Caki2 (cell line): ENCODE measurements at places on chromosomes 16 and 17. TPM values are rescaled to one million over a fixed set of nuclear protein-coding genes. Genes with fewer than 3 reads are reported as not detected.

RCVRN gene
- not detected in 2 replicates for total RNA-seq

HIGD1B gene
- total RNA-seq, result not detected in 2 replicates

ERN1 gene
- total RNA-seq, result 0.46 and 1.2 TPM in 2 replicates

GRCh38 chr16:46947900-46948547 is 25.4 kb downstream of the DNAJA2 start:
- DNase-seq, result peak; percentile 14

DNA sequence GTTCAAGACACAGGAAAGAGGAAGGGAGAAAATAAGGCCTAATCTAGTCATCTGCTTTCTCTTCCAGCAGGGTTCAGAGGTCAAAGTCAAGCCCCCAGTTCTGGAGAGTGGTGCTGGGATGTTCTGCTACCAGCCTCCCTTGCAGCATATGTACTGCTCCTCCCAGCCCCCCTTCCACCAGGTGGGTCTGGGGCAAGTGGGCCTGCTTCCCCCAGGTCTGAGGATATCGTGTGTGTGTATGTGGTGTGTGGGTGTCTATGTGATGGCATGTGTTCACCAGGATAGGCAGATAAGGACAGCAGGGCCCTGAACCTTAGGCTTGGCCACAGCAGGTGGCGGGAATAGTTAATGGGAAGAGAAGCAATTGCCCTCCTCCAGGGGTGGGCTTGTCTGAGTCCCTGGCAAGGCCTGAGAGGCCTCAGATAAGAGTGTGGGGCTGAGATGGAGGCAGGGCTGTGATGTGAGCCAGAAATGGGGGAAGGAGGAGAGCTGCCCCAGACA is 21.1 kb downstream of the FOXN1 start:
- no peak for DNase-seq

DNA sequence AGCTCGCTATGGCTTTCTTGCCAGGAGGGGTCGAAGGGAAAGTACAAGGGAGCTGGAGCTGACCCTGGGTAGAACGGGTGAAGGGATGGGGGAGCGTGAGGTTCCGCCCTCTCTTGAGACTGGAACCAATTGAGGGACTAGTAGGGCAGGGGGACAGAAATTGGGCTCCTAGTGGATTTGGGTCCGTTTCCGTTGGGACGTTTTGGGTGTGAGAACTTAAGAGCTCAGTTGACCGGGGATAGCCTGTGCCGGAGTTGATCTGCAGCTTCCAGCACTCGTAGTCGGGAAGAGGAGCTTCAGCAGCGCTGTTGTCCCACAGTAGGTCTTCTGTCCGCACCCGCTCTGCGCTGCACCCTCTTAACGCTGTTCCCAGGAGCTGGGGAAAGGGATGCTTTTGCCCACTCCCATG is 481 bp downstream of the CNTROB start:
- DNase-seq, result peak; percentile 19

- no peak for DNase-seq
These were observed 49.1 kb downstream of the ADCY7 start for GRCh38 chr16:50315346-50315997.

DNA sequence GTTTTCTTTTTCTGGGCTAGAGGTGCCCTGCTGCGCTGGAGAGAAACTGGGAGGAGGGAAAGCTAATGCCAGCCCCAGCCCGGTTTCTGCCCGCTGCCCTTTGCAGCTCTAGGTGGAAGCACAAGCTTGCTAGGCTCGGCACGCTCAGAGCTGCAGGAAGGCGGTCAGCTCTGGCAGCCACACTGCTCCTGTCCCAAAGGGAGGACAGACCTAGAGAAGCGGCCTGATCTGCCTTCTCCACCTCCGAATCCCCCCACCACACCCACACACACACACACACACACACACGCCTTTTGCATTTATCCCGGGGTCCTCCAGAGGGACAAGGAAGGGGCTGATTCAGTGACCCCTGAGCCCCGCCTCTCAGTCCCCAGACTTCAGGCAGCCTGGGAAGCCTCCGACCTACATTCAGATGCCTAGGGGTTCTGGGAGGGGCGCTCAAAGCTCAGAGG is 418.1 kb downstream of the SOX9 start:
- DNase-seq, result no peak

DNA sequence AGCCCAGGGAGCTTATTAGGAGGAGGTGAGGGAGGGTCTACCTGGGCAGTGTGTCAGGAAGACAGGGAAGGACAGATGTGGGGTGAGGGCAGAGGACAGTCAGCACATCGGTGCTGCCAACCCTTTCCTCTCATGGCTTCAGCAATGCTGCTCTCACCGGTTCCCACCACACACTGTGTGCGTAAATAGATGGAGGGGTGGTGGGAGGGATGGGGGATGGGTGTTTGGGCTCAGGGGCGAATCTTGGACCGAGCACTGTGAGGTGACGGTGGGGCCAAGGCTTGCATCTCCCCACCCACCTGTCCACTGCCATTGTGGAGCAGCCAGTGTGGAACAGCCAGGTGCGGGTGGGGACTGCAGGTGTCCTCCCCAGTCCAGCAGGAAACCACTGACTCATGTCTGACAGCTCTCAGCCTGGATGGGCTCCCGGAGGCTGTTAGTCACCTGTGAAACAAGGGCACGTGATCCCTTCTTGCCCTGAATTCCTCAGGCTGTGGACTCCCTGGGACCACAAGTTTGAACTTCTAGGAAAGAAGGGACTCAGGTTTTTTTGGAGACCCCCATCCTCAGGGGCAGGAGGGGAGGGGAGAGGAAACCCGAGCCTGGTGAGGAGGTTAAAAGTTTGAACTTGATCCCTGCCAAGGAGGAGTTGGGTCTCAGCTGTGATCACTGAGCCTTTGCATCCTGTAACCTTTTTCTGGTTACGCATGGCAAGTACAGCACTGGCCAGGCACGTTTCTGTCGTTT is 42.7 kb upstream of the SMPD3 start:
- peak; percentile 56 for DNase-seq

- DNase-seq, result no peak
These were observed 30.1 kb upstream of the DDX52 start for GRCh38 chr17:37673386-37673785.

- DNase-seq, result no peak
These were observed 13.9 kb upstream of the CES1 start for GRCh38 chr16:55846598-55847346.

DNA sequence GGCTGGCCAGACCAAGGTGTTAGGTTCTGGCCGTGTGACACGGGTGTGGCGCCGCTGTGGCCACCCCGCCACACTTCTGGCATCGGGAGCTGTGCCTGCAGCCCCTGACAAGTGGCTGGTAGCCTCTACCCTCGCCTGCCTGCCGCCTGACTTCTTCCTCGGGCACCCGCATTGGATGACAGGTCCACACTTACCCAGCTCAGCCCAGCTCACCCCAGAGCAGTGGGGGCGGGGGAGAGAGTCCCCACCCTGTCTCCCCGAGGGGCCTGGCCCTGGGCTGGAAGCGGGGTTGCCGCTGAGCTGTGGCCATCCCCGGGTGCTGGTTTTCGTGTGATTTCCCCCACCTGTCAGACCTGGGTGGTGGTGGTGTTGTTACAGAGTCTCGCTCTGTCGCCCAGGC is 53.9 kb upstream of the ACSF3 start:
- no peak for DNase-seq
